ENCODE measurements at places on chromosomes 5 and 9.

- DNase-seq: no peak
These were observed 147.6 kb downstream of the CEMIP2 start for GRCh38 chr9:71620746-71621145.

- DNase-seq: no peak
These were observed 19.2 kb downstream of the GSN start for GRCh38 chr9:121286973-121287741.

- DNase-seq: no peak
These were observed 47.1 kb upstream of the RAI14 start for GRCh38 chr5:34608859-34609648.

DNA sequence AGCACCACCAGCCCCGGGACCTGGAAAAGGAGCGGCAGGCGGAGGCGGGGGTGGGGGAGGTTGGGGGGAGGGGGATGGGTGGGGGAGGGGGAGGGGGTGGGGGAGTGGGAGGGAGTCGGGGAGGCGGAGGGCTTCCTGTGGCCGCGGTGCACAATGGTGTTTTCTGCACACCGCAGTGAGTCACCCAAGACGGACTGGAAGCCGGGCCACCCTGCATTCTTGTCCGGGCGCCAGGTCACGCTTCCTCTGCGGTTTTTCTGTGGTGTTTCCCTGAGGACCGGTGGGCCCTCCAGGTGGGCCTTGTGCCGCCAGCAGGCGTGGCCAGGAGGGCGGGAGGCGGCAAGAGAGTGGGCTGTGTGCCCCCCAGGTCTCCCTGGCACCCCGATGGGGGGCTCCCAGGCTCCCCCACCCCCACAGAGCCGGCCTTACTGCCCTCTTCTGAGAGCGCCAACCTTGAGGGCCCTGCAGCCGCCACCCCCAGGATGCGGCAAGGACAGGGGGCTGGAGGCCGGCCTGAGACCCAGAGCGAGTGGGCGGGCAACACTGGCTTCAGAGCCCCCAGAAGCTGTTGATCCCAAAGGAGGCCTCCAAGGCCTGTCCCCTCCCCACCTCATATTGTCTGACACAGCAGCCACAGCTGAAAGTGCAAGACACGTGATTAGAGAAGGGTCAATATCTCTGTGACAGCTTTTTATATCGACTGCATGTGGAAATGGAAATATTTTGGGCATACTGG lies 11.1 kb downstream of the EXD3 start:
- DNase-seq: no peak

GRCh38 chr5:139772089-139772791 lies 23.4 kb upstream of the PSD2 start:
- no peak for DNase-seq

DNA sequence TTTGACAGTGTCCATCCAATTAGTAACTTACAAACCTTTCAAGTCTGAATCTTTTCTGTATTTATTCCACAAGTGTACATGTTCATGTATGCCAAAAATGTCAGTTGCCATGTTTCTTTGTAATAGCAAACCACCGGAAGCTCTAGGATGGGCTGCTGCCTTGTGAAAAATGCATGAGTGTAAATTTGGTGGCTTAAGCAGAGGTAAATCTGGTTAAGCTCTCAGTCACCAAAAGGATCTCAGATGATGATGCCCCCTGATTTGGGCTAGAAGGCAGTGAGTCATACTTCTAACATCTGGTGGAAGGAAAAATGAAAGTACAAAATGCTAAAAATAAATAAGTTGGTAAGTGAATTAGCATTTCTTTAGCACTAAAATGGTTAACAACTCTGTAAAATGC lies 567.5 kb downstream of the ELAVL2 start:
- no peak for DNase-seq

- no peak for DNase-seq
These were observed 56.7 kb downstream of the TLE1 start for GRCh38 chr9:81632599-81632998.

GRCh38 chr5:142295960-142296860 lies 28.6 kb downstream of the SPRY4 start:
- no peak for DNase-seq

DNA sequence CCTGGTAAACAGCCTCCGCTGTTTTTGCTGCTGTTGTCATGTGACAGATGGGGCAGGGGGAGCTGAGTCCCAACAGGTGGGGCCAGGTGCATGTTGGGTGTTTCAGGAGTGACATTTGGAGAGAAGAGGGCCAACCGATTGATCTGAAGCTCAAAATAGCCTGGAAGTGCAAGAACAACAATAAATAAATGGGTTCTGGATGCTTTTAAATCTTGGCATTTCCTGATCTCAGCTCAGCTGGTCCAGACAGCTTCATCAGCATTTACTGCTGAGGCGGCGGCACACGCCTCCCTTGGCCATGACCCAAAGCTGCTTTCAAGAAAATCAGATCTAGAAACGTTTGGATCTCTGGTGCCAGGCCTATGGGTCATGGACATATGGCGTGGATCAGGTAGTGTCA lies 70.5 kb downstream of the PPARGC1B start:
- DNase-seq: no peak

DNA sequence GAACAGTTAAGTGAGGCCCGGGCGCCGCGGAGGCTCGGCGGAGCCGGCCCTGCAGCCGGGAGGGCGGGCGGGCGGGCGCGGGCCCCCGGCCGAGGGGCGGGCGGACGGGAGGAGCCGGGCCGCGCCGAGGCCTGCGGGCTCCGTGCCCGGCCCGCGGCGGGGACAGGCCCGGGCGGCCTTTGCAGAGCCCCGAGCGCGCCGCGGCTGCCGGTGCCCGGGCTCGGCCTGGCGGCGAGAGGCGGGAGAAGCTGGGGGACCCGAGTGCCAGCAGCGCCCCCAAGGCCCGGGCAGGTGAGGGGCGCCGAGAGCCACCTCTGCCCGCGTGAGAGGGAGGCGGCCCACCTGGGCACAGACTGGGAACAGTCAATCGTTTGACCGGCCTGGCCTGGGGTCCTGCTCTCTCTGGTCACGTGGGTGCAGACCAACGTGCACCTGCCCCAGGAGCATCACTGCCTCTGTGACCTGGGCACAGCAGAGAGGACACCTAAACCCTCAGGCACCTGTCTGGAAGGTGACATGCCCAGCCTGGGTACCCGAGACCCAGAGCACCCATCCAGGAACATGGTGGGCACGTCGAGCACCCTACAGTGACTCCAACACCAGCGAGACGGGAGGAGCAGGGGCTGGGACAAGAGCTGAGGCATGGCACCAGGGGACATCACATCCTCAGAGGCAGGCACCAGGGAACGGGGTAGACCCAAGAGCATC lies 531 bp downstream of the MVB12B start:
- DNase-seq: peak; percentile 26

All from activated naive CD4-positive, alpha-beta T cell treated with anti-CD3 and anti-CD28 coated beads, Interleukin-2, amount 50 U/mL, for 16 hours (primary cell).